Regular cardiac myocyte (primary cell): ENCODE measurements at places on chromosomes 16 and 17. TPM values are rescaled to one million over a fixed set of nuclear protein-coding genes. Genes with fewer than 3 reads are reported as not detected.

PIK3R5 gene
- total RNA-seq: under 0.01 and 0.38 TPM in 2 replicates

TMEM238L gene
- total RNA-seq: not detected in 2 replicates

EME1 gene
- total RNA-seq: 3.7 and 18.0 TPM in 2 replicates

XAF1 gene
- 10.0 and 23.4 TPM in 2 replicates for total RNA-seq

AIPL1 gene
- under 0.01 and 0.19 TPM in 2 replicates for total RNA-seq

KRT13 gene
- total RNA-seq: 0.58 TPM in 1 of 2 replicates, not detected in the other

KLHL36 gene
- 61.7 and 106 TPM in 2 replicates for total RNA-seq

TMEM204 gene
- 17.5 and 21.1 TPM in 2 replicates for total RNA-seq

NPIPA2 gene
- total RNA-seq: not detected in 2 replicates

NACA2 gene
- total RNA-seq: not detected in 2 replicates

ENPP7 gene
- not detected in 2 replicates for total RNA-seq

GP2 gene
- total RNA-seq: not detected in 2 replicates

SLC5A10 gene
- total RNA-seq: under 0.01 TPM in 1 of 2 replicates, not detected in the other

SLFN12 gene
- 41.2 and 43.1 TPM in 2 replicates for total RNA-seq

CCL4L2 gene
- total RNA-seq: 0.56 TPM in 1 of 2 replicates, not detected in the other

TLCD3B gene
- 0.19 TPM in 1 of 2 replicates, not detected in the other for total RNA-seq

PCGF2 gene
- total RNA-seq: 1.7 and 1.9 TPM in 2 replicates

KRT17 gene
- total RNA-seq: 1.9 and 7.0 TPM in 2 replicates

TMIGD1 gene
- not detected in 2 replicates for total RNA-seq

USP43 gene
- 0.19 TPM in 1 of 2 replicates, not detected in the other for total RNA-seq

IGFBP4 gene
- total RNA-seq: 222 and 518 TPM in 2 replicates

OR3A1 gene
- under 0.01 TPM in 2 replicates for total RNA-seq

TEDC2 gene
- total RNA-seq: 1.7 and 12.5 TPM in 2 replicates

OR2C1 gene
- under 0.01 and 0.19 TPM in 2 replicates for total RNA-seq

HS3ST4 gene
- not detected in 2 replicates for total RNA-seq
